Kidney epithelial cell (primary cell): ENCODE measurements at places on chromosomes 11 and 22. TPM values are rescaled to one million over a fixed set of nuclear protein-coding genes. Genes with fewer than 3 reads are reported as not detected.
A peak's percentile ranks its signal among the peaks of the same experiment; 100 is the strongest.

- DNase-seq = no peak
These were observed 10.6 kb downstream of the PLXNB2 start for GRCh38 chr22:50296658-50297490.

DNA sequence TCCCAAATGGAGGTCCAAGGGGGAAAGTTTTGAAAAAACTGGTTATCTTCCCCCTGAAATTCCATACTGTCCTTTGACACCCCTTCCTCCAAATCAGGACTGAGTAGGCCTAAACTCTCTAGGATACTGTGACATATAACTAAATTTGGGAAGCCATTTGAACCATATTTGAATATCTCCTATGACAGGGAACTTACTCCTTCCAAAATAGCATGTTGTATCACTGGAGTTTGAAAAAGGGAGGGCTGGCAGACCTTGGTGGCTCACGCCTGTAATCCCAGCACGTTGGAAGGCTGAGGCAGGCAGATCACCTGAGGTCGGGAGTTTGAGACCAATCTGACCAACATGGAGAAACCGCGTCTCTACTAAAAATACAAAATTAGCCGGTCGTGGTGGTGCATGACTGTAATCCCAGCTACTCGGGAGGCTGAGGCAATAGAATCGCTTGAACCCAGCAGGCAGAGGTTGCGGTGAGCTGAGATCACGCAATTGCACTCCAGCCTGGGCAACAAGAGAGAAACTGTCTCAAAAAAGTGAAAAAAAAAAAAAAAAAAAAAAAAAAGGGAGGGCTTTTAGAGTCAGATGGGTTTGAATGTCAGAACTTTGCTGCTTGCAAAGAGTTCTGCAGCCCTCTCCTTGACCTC is 42.4 kb downstream of the PIK3C2A start:
- no peak for DNase-seq

DNA sequence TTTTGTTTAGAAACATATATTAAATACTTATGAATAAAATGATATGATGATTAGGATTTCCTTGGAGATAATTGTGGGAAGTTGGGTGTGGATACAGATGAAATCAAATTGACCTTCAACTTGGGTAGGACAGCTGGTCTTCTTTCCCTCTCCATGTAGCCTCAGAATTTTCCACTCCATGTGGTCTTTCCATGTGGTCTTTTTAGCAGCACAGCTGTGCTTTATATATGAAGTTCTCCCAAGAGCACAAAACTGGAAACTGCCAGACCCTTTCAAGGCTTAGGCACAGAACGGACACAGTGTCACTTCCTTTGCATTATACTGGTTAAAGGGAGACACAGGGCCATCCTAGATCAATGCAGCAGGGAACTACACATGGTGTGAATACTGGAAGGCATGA is 28.6 kb downstream of the FAM76B start:
- no peak for DNase-seq

DNA sequence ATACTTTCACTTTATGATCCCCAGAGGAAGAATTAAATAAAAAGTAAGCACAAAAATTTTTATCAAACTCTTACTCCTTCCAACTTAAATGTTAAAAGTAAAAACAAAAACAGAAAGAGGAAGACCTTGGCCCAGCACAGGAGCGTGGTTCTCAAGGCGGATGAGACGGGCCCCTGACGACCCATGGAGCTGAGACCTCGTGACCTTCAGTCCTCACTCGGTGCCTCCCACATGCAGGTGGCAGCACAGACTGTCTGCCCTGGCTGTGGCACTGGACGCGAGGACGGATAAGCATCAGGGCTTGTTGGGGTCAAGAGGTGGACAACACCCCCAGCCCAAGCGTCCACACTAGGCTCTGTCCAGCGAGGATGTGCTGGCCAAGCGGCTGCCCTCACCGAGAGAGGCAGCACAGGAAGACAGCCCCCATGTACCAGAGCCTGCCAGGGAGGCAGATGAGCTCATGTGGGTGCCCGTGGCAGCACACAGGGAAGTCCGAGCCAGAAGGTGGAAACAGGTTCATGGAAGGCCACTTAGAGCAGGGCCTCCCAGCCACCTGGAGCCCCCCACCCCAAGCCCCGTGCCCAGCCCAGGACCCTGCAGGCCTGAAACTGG is 1389.8 kb downstream of the TBC1D22A start:
- DNase-seq = no peak

Gene FOXRED1
- total RNA-seq = 26.3 and 27.4 TPM in 2 replicates

DNA sequence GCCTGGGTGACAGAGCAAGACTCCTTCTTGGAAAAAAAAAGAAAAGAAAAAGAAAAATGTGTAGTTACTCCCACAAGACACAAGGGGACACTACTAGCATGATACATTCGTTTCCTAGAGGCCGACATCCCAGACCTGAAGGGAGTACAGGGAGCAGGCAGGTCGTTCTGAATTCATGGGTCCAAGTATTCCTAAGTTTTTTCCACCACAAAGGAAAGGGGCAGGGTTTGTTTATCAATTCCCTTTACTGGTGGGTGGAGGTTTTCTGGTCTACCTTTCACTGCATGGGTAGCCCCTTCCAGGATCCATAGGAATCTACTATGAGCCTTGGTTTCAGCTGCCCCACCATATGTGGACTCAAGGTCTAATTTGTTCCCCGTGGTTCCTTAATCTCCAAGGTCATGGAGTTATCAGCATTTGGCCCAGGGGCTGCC is 11.8 kb downstream of the TIGD3 start:
- no peak for DNase-seq

DNA sequence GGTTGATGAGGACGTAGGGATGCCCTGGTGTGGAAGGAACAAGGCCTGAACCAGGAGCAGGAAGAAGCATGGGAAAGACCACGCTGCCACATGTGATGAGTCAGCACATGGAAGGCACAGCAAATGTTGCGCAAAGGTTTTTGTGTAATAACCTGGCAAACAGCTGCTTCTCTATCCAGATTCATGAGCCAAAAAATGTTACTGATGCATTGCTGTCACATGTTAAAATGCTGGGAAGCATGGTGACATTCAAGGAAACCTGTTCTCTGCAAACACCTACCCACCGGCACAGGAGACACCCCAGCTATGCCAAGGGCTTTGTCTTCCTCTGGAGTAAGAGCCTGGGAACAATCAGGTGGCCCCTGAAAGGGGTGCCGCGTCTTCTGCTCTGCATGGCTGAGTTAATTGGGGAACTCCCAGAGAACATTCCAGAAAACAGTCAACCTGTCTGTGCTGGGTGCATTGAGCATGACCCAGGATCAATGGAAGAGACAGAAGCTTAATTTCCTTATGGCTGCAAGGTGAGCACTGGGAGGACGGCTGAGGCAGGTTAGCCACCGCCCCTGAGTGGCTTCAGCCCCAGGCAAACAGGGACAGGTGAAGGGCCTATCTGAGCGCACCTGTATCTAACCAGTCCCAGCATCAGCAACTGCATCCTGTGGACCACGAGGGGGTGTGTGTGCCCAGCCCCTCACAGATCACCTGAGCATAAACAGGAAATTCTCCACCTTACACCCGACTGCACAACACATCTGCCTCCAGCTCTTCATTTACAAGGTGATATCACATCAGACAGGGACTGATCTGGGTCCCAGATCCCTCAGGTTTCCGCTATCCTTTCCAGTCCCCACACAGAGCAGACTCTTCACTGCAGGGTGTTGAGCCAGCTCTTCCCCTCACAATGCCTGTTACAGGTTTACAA is 108.4 kb downstream of the GGTLC2 start:
- no peak for DNase-seq

- DNase-seq = no peak
These were observed 101.7 kb downstream of the SNX19 start for GRCh38 chr11:130814440-130815096.

Gene MMP27
- not detected in 2 replicates for total RNA-seq

GRCh38 chr11:65317025-65317786 is 2.5 kb downstream of the CDC42EP2 start:
- peak; percentile 76 for DNase-seq

Gene ENTHD1
- not detected in 2 replicates for total RNA-seq

DNA sequence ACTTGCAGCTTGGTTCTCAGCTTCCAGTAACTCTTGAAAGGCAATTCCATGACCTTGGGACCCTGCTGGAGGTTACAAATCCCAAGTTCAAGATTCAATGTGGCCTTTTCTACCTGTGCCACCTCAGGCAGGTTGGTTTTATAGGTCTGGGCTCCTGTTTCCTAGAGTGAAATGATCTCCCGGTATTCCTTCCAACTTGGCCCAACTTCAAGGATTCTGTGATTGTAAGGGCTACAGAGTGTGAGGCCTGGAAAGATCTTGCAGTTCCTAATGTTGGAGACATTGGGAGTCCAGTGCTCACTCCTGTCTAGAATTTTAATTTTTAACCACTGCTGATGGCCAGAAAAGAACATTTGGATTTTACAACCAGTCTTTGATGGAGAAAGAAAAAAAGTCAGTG is 91.6 kb downstream of the LDLRAD3 start:
- DNase-seq = no peak

Gene INS
- not detected in 2 replicates for total RNA-seq

DNA sequence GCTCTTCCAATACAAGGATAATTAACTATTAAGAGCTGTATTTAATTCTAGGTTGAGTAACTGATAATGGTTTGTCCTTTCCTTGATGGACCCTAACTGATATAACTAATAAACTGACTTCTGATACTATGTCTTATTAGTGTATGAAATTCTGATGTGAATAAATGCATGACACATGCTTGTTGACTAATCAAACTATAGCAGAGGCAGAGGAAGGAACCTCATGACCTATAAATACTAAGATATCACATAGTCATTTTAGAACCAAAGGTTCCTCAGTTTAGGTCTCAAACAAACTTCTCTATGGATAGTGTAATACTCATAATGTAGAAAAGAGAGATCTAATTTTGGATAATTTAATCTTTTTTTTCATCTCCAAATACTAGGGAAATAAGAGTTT is 4.8 kb upstream of the HBD start:
- no peak for DNase-seq

- no peak for DNase-seq
These were observed 1.2 kb downstream of the C2CD2L start for GRCh38 chr11:119108146-119108856.

DNA sequence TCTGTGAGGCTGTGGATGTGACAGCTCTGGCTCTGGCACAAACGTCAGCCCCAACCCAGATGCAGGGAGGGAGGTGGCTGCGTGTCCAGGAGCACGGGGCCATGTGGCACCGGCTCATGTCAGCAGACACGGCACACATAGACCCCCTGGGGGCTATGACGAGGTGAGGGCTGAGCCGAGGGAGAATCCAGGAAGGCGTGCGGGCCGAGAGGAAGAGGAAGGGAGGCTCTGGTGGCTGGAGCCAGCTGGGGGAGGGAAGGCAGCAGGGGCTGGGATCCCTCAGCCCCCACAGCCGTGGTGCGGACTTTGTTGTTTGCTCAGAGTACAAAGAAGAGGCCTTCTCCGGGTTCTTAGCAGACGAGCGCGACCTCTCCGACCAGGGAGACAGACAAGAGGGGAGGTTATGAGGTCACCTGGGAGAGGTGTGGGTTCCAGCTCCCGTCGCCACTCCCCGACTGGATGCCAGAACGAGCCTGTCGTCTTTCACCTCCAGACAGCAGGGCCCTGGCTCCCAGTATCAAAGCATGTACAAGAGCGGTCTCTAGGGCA is 46.1 kb downstream of the CDKN1C start:
- no peak for DNase-seq

DNA sequence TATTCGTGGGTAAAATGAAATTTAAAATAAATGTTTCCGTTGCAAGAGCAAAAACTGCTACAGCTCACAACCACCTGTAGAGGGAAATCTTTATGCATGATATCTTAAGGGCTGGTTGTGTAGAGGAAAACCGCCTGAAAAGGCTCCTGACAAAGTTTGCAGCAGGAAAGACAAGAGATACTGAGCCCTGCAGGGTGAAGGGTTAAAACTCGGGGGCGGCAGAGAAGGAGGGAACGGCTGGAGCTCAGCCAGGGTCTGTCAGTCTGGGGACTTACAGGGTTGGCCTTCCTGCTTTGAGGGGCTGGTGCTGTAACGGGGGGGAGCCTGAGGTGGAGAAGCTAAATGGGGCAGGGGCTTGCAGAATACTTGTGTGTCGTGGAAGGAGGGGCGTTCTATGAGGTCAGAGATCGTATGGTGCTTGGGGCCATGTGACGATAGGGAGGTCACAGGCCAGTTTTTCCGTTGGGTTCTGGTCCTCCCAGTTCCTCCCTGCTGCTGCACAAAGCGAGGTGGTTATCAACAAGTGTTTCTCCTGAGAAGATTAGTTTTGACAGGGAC is 122.9 kb upstream of the HSD17B12 start:
- no peak for DNase-seq

GRCh38 chr11:74592441-74593362 is at the start of gene POLD3:
TSS of gene POLD3 (plus strand) at chr11:74592582. CDS start at chr11:74592659, 77 bp downstream.
- peak; percentile 61 for DNase-seq

DNA sequence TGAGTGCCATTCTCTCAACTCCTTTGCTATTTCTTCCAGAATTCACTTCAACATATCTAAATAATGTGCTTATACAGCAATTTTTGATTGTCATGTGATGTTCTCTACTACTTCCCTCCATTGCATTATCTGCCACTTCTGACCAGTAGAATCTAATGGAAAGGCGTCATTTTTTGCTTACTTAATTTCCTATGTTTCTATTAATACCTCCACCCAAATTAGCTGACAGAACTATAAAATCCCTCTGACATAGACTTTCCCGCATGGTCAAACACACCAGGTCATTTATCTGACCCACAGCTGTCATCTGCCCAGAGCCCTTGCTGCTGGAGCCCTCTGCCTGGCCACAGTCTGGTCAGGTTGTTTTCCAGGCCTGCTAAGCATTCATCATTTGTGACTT is 258.6 kb upstream of the NARS2 start:
- DNase-seq = no peak

GRCh38 chr11:36818410-36818809 is 220.4 kb upstream of the RAG2 start:
- DNase-seq = no peak
